ENCODE measurements at places on chromosomes 16 and 17. TPM values are rescaled to one million over a fixed set of nuclear protein-coding genes. Genes with fewer than 3 reads are reported as not detected.
A peak's percentile ranks its signal among the peaks of the same experiment; 100 is the strongest.

The OTOA gene
- 6.5 TPM for total RNA-seq

The FBXO39 gene
- total RNA-seq, result 19.9 TPM

The DPEP3 gene
- 127 TPM for total RNA-seq

The PIMREG gene
- 1.3 TPM for total RNA-seq

The WFIKKN2 gene
- total RNA-seq, result 7.3 TPM

The ADAM11 gene
- total RNA-seq, result 7.6 TPM

The ENPP7 gene
- total RNA-seq, result 0.24 TPM

GRCh38 chr16:74607962-74608356 is 1.0 kb upstream of the GLG1 start:
- H3K4me1 ChIP-seq, result peaks cover 15% of the 10 kb centered on the region
- no peak for DNase-seq
- no peak overlapping the region for H3K4me3 ChIP-seq
- no peak overlapping the region for H3K27ac ChIP-seq

DNA sequence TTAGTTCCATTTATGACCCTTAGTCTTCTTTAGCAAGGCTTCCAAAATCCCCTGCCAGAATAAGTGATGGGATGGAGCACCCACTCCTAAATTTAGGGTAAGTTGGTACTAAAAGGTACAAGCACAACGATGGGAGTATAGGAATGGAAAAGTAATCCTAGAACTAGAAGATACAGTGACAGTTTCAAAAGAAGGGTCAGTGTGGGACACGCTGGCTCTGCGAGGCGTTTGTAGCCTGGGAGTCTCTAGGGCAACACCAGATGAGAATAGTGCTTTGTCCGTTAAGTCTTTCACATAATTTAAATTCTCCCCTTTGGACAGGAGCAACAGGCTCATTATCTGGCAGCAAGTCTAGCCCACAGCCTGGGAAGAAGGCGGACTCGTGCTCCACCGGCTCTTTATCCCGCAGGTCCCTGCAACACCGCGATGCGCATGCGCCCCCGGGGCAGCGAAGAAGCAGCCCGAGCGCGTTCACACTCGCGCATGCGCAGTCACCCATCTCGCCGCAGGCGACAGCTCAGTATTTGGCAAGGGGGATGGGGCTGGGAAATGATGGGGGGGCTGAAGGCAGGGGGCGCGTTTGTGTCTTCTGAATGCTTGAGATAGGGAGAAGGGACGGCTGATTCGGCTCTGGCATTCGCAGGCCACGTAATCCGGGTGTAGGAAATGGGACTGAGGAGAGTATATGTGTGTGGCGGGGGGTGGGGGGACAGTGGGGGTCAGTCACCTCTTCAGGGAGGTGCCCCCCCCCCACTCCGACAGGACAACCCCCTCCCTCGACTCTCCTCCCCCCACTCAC is 564 bp downstream of the SPOP start:
- peak overlapping the region; percentile 94 for H3K4me3 ChIP-seq
- peaks cover 22% of the 10 kb centered on the region for H3K4me1 ChIP-seq

DNA sequence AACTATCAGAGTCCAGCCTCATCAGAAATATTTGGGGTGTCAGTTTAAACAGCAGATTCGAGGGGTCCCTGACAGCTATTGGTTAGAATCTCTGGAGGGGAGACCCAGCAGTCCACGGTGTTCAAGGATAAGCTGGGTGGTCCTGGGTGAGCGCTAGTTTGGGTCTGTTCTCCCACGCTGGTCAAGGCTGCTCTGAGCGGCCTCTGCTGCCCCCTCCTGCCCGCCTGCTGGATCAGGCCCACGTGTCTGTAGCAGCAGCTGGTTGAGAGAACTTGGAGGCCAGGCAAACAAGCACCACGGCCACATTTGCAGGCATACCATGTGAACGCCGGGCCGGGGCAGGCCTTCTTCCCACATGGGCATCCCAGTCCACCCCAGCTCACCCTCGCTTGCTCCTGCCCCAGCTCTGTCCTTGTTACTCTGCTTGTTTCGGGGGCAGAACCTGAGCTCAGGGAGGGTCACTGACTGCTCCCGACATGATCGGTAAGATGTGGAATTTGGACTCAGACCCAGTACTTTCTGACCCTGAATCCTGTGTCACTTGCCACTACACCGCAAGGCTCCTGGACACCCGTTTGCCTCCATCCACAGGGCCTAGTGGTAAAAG is 7.4 kb downstream of the FOXF1 start:
- DNase-seq, result peak; percentile 73
- H3K4me3 ChIP-seq, result no peak overlapping the region
- no peaks in the 10 kb centered on the region for H3K27me3 ChIP-seq
- H3K4me1 ChIP-seq, result no peaks in the 10 kb centered on the region
- no peak overlapping the region for H3K27ac ChIP-seq
- no peaks in the 10 kb centered on the region for H3K36me3 ChIP-seq

GRCh38 chr17:77318491-77319210 is 177.9 kb downstream of the SEC14L1 start:
- no peak for DNase-seq
- H3K27me3 ChIP-seq, result no peaks in the 10 kb centered on the region
- peak overlapping the region; percentile 59 for H3K27ac ChIP-seq
- H3K36me3 ChIP-seq, result no peaks in the 10 kb centered on the region
- peaks cover 45% of the 10 kb centered on the region for H3K4me1 ChIP-seq

DNA sequence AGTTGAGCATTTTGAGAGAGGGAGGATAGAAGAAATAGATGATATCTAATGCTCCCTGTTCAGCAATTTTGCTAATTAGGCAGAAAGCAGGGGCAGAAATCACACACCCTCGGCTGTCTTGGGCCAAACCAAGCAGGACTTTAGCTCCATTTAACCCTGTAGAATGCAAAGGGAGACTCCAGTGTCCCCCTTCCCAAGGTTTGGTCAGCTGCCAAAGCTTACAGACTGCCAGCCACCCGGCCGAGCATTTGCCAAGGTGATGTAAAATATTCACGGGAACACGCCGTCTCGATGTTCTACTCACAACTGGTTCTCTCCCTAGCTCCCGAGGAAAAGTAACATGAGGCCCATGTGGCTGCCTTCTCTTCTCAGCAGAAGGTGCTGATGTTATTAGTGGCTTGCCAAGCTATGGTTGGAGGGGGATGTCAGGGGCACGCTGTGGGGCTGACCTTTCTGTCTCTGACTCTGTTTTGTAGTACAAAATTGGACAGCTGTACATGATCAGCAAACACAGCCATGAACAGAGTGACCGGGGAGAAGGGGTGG is 155.3 kb downstream of the PITPNC1 start:
- peaks cover 28% of the 10 kb centered on the region for H3K4me1 ChIP-seq
- H3K27ac ChIP-seq, result peak overlapping the region; percentile 48
- no peaks in the 10 kb centered on the region for H3K27me3 ChIP-seq
- no peak overlapping the region for H3K4me3 ChIP-seq
- peak; percentile 41 for DNase-seq

DNA sequence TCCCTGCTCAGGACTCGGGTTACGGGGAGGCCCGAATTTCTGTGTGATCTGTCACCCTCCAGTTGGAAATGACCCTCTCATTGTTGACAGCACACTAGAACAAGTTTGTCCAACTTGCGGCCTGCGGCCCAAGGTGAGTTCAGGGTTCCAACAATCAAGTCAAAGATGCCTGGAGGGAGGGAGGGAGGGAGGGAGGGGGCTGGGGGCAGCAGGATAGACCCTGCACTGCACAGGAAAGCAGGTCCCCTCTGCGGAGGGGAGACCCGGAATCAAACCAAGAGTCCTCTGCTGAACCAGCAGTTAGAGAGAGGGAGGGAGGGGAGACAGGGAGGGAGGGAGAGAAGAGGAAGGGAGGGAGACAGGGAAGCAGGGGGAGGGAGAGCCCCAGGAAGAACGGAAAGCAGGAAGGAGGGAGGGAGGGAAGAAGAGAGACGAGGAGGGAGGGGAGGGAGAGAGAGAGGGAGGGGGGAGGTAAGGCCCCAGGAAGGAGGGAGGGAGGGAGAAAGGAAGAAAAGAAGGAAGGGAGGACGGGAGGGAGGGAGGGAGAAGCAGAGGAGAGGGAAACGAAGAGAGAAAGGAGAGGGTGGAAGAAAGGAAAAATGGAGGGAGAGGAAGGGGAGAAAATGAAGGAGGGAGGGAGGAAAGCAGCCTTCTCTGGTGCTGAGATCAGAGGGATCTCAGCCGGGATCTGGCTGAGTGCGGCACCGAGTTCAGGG is 96.7 kb upstream of the CDH5 start:
- no peaks in the 10 kb centered on the region for H3K36me3 ChIP-seq
- H3K27ac ChIP-seq, result no peak overlapping the region
- H3K27me3 ChIP-seq, result no peaks in the 10 kb centered on the region
- peaks cover 3% of the 10 kb centered on the region for H3K4me1 ChIP-seq

DNA sequence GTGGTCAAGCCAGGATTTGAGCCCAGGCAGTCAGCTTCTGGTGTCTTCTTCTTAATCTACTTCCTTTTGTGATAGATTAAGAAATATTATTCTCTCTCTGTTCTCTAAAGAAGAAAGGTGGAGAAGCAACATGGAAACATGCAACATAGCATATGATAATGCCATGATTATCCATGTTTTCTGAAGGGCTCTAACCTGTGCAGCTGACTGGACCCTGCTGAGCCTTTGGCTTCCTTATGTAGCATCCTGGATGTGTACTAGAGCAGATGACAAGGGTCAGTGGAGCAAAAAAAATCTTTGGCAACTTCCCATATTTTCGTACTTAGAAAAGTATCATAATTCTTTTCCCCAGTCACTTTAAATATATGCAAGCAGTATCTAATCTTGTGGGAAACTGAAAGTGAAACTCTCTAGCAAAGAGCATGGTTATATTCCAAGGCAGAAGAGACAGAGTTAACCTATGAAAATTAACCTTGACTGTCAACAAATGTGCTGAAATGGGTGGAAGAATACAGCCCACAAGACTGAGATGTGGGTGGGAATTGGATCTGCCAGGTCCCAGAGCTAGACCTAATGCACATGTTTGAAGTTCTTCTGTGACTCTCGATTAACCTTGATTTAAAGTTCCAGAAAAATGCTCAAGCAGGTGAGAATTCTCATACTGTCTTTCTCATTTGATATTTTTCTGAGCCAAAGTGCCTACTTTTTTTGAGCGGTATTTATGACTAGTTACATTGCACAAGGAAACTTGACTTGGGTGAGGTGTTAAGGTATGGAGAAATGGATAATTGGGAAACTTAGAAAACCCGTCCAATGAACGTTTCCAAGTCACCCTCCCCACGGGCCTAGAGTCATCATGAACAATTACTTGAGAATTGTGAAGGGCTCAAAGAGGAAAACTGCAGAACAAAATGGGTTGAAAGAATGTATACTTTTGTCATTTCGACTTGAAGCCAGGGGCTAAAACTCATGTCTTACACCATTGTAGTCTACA is 248.6 kb downstream of the FTO start:
- no peaks in the 10 kb centered on the region for H3K36me3 ChIP-seq
- DNase-seq, result no peak
- H3K4me1 ChIP-seq, result no peaks in the 10 kb centered on the region
- no peak overlapping the region for H3K27ac ChIP-seq
- H3K27me3 ChIP-seq, result no peaks in the 10 kb centered on the region

DNA sequence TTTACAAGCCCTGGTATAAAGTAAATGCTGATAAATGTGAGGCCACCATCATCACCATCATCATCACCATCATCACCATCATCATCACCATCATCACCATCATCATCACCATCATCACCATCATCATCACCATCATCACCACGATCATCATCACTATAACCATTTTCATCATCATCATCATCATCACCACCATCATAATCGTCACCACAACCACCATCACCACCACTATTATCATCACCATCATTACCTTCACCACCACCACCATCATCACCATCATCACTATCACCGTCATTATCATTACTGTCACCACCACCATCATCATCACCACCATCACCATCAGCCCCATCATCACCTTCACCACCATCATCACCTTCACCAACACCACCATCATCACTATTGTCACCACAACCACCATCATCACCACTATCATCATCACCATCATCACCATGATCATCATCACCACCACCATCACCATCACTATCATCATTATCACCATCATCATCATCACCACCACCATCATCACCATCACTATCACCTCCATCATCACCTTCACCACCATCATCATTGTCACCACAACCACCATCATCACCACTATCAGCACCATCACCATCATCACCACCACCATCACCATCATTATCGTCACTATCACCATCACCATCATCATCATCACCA is 16.6 kb upstream of the ZNF469 start:
- no peaks in the 10 kb centered on the region for H3K4me1 ChIP-seq
- H3K27ac ChIP-seq, result no peak overlapping the region
- no peak overlapping the region for H3K4me3 ChIP-seq
- no peaks in the 10 kb centered on the region for H3K36me3 ChIP-seq

DNA sequence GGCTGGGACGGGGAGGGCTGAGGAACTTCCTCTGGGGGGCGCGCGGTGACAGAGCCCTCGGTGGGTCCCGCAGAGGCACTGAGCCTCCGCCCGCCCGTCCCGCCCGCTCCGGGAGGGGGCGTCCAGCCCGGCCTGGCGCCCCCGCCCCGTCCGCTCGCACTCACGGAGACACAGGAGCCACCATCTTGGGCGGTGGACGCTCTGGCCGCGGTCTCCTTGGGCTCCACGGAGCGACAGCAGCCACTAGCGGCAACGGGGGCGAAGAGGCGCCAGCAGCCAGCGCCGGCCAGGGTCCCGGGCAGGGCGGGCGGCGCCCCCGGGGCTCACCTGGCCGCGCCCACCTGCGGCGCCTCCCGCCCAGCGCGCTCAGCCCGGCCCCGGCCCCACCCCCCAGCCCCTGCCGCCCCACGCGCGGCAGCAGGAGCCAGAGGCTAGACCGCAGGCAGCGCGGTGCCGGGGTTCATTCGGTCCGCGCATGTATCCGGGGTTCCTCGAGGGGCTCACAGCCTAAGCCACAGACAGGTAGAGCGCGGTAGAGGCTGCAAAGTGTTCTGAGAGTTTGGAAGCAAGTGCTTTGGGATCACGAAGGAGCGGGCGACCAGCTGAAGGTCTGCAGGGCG is at the start of gene C17orf113:
C17orf113 (minus strand) TSS at position 209 of the 620 bp plus-strand sequence. CDS start 7,225 bp downstream, outside the sequence.
- H3K27ac ChIP-seq, result peak within 1 kb of the TSS; percentile 50
- no peaks in the 10 kb centered on the region for H3K27me3 ChIP-seq
- H3K4me3 ChIP-seq, result peak within 1 kb of the TSS; percentile 77
- H3K36me3 ChIP-seq, result no peaks in the 10 kb centered on the region

DNA sequence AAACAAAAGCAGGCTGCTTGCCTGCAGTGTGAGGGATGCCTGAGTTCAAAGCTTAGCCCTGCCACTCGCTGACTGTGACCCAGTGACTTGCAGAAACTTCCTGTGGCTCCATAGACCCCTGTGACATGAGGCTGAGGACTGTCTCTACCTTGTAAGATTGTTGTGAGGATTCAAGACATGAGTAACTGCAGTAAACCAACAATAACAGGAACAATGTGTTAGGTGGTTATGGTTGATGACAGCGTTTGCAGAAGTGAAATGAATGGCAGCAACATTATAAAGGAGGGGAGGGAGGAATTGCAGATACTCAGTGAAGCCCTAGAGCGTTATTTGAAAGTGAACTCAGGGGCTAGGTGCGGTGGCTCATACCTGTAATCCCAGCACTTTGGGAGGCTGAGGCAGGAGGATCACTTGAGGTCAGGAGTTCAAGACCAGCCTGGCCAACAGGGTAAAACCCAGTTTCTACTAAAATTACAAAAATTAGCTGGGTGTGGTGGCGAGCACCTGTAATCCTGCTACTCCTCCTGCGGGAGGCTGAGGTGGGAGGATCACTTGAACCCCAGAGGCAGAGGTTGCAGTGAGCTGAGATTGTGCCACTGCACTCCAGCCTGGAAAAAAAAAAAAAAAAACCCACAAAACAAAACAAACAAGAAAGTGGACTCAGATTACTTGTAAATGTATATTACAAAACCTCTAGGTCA is 33.5 kb upstream of the EMP2 start:
- no peak for DNase-seq
- H3K27ac ChIP-seq, result no peak overlapping the region
